ENCODE measurements at places on chromosomes 13 and 19.
A peak's percentile ranks its signal among the peaks of the same experiment; 100 is the strongest.

- no peak for DNase-seq
Observed at GRCh38 chr19:2282062-2282861, at the start of gene PEAK3. TSS of gene PEAK3 (minus strand) at chr19:2282175. CDS start at chr19:2280931, 1,244 bp downstream.

DNA sequence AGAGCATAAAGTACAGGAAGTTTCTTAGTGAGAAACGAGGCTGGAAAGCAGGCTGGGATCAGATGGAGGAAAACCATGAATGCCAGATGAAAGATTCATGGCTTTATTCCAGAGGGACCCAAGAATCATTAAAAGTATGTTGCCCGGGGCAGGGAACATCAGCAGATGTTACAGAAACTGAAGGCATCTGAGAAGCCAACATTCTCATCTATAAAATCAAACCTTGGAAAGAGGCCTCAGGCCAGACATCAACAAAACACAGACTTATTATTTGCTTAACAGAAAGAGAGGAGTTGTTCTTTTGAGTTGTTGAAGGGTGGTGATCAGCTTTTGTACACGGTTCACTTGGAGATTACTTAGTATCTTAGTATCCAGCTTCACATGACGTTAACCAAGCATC is 543.6 kb downstream of the RFC3 start:
- DNase-seq: no peak

GRCh38 chr13:111855191-111855590 is 211.8 kb upstream of the SOX1 start:
- DNase-seq: no peak

GRCh38 chr13:43411741-43412140 is 375.0 kb downstream of the ENOX1 start:
- DNase-seq: no peak

DNA sequence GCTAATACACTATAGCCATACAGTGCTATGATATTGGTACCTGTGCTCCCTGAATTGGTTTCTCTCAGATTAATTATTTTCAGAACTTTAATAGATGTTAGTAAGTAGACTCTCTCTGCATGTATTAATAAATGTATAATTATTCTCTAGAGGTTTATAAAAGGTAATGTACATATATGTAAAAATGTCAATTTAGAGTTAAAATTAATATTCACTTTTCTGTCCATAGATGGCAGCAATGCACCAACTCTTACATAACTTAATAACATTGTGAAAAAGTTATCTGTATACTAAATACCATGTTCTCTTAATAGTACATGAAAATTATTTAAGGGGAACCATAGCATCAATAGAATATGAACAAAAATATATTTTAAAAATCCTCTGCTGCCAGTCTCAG is 515.0 kb upstream of the KLHL1 start:
- no peak for DNase-seq

GRCh38 chr13:80100636-80101035 is 240.3 kb downstream of the SPRY2 start:
- DNase-seq: no peak

- DNase-seq: peak; percentile 35
Observed at GRCh38 chr19:33771384-33772101, 25.1 kb upstream of the KCTD15 start.

GRCh38 chr13:20814224-20814910 is 40.6 kb upstream of the EEF1AKMT1 start:
- DNase-seq: no peak

- DNase-seq: no peak
Observed at GRCh38 chr19:6750062-6750461, 10.6 kb downstream of the TRIP10 start.

DNA sequence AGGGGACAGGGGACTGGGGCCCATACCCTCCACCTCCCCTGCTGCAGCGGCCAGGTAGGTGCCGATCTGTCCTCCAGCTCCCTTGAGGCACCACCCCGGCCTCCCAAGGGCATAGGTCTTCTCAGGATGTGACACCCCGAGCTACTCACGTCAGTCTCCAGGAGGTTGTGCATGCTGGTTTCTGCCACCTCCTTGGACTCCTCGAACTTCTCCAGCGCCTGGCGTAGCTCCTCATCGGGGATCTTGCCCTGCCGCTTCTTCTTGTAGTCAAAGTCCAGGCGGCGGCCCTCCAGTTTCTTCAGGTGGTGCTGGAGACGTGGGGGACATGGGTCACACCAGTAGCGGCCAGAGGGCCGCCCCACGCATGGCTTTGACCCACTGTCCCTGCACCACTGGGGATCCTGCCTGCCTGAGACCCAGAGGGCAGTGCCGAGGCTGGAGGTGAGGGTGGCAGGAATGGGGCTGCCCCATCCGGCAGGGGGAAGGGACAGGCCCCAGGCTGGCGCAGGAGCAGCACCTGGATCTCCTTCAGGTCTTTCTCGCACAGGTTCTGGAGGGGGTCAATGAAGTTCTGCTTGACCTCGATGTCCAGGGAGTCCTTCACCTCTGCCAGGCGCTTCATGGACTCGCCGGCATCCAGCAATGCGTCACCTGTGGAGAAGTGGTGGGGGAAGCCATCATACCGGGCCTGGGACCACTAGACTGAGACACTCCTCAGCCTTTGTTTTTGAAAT is 20.4 kb downstream of the MPND start:
- no peak for DNase-seq

DNA sequence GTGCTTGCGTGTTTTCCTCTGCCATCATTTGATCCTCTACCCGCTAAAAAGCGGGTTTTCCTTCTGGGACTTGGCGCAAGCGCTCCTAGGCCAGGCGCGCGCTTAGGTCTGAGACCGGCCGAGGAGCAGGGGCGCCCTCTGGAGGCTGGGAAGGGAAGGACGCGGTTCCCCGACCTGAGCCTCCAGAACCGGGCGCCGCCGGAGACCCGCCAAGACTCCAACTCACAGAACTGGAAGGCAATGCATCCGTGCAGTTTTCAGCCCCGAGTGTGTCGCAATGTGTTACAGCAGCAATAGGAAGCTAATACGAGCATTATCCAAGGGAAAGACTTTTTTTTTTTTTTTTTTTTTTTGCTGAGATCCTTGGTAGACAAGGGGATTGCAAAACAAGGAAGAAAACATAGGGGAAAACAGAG is 190.9 kb downstream of the COL4A1 start:
- DNase-seq: peak; percentile 23

DNA sequence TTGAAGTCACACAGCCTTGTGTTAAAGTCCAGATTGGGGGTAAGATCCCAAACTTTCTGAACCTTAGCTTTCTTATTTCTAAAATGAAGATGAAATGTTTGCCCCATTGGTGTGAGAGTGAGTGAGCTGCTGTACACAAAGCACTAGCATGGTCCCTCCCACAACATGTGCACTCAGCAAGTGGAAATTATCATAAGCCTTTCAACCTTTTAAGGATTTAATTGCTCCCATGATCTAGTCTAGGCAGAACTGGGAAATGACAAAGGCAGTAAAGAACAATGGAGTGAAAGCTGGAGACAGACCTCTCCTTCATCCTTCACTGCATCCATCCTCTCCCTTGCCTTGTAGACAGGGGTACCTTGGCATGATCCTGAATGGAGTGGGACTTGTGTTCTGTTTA is 76.0 kb upstream of the GPR12 start:
- DNase-seq: no peak

- no peak for DNase-seq
Observed at GRCh38 chr19:41700381-41701195, 7.8 kb upstream of the CEACAM5 start.

- no peak for DNase-seq
Observed at GRCh38 chr13:110305001-110305400, 2.0 kb downstream of the COL4A1 start.

DNA sequence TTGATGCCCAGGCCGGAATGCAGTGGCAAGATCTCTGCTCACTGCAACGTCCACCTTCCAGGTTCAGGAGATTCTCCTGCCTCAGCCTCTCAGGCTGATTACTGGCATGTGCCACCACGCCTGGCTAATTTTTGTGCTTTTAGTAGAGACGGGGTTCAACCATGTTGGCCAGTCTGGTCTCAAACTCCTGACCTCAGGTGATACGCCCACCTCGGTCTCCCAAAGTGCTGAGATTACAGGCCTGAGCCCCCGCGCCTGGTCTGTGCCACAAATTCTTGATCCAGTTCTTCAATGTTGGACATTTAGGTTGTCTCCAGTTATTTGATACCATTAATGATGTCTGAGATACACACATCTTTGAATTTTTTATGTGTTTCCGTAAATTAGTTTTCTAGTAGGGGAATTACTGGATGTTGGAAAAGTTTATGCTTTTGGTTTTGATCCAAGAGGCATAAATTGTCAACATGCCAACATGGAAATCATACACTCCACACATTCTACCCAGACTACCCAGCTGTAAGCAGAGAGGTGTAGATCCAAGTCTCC is 525 bp upstream of the COG3 start:
- no peak for DNase-seq

- DNase-seq: no peak
Observed at GRCh38 chr19:3603121-3603811, 3.4 kb downstream of the TBXA2R start.

DNA sequence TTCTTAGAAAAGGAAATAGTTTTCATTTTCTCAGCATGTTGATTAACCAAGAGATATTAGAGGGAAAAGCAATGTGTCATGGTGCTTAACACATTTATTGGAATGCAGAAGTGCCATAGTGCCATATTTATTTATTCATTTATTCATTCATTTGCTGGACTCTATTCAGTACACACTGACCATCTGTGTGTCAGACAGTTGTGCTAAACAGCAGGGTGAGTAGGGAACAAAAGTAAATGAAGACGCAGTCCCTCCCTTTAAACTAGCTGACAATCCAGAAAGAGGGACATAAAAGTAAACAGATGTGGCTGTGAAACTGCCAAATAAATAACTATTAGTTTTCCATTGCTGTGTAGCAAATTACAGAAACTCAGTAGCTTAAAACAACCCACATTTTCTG is 323.7 kb downstream of the MTUS2 start:
- DNase-seq: no peak

DNA sequence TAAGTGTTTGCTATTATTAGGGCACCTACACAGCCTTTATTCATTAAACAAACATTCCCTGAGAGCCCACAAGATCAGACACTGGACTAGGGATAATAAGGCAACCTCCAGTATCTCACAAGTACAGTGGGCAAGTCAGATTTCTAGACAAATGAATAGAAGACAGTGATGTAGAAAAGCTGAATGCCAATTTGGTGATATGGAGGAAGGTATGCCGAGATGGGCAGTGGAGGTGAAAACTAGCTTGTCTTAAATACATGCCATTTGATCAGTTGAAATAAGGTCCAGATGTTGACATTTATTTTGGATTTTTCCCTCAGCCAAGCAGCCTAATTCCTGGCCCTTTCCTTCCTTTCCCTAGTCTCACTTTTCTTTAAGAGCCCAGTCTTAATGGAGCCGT is 130.3 kb downstream of the RXFP2 start:
- no peak for DNase-seq

DNA sequence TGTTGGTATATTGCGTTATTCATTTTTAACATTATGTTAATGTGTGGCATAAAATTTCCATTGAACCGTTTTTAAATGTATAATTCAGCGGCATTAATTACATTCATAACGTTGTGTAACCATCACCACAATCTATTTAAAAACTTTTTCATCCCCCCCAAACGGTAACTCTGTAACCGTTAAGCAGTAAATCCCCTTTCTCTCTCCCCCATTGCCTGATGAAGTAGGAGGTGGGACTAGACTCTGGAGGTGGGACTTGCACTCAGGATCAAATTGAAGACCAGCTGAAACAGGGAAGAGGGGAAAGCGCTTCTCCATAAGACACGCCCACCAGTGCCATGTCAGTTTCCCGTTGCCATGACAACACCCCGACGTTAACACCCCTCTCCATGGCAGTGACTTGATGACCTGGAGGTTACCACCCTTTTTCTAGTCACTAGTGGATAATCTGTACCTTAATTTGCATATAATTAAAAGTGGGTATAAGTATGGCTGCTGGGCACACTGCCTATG is 16.8 kb downstream of the CLEC11A start:
- DNase-seq: no peak

- DNase-seq: no peak
Observed at GRCh38 chr13:25169951-25170553, 2.0 kb downstream of the AMER2 start.

DNA sequence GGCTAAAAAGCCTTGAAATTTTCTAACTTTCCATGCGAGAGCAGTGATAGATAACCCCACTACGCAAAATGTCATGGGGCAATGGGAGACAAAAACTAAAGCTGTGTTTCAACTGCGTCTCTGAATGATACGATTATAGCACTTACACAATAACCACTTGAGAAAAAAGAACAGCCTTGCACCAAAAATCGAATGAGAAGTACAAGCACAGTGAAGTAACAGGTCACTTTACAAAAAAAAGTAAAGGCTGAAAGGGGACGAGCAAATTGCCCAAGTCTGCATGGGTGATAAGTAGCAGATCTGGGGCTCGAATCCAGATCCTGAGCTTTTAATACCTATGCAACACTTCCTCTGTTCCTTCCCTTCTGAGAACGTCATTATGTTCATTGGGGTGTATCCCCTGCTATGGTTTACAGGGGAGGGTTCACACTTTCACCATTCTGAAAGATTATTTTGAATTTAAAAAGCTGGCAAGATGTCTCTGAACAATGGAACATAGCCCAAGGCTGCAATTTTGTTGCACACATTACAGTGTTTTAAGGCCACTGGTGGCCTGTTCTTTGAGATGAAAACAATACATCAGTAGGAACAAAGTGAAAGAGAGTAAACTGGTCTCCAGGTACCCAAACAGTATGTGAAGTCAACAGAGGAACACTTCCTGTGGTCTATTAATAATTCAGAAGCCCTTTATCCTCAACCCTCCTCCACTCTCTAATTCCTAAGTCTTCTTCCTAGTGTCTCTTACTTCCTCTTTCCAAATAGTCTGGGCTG is 3.2 kb downstream of the CPB2 start:
- no peak for DNase-seq

DNA sequence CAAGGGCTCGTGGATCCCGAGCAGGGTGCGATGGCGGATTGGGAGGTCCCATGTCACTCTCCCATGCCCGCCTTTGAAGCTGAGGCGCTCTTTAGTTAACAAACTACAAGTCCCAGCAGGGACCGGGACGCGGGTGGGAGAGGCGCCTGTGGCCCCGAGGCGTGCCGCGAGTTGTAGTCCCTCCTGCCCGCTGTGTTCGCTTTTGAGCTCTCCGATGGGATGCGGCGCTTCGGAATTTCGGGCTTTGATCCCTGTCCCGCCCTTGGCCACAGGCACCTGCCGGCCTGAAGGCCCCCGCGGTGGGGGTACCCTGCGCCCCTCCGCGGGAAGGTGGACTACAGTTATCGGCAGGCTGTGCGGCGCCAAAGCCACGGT is 11.0 kb downstream of the CYTH2 start:
- peak; percentile 33 for DNase-seq

GRCh38 chr19:1076046-1076386 is 9.0 kb downstream of the ARHGAP45 start:
- no peak for DNase-seq

GRCh38 chr19:16153582-16154336 is 10.3 kb downstream of the HSH2D start:
- DNase-seq: no peak

GRCh38 chr19:42176990-42177685 is 40.3 kb downstream of the DEDD2 start:
- peak; percentile 68 for DNase-seq

- no peak for DNase-seq
Observed at GRCh38 chr19:2122982-2123381, 26.3 kb downstream of the IZUMO4 start.

GRCh38 chr13:20258963-20259288 is 26.8 kb upstream of the GJB6 start:
- no peak for DNase-seq

GRCh38 chr19:4829001-4829712 is 2.4 kb downstream of the TICAM1 start:
- no peak for DNase-seq

Data from stimulated activated CD4-positive, alpha-beta T cell treated with anti-CD3 and anti-CD28 coated beads, Interleukin-15, amount 100 ng/mL, for 1 hour (primary cell).